ENCODE measurements at places on chromosomes 2 and 18.
A peak's percentile ranks its signal among the peaks of the same experiment; 100 is the strongest.

DNA sequence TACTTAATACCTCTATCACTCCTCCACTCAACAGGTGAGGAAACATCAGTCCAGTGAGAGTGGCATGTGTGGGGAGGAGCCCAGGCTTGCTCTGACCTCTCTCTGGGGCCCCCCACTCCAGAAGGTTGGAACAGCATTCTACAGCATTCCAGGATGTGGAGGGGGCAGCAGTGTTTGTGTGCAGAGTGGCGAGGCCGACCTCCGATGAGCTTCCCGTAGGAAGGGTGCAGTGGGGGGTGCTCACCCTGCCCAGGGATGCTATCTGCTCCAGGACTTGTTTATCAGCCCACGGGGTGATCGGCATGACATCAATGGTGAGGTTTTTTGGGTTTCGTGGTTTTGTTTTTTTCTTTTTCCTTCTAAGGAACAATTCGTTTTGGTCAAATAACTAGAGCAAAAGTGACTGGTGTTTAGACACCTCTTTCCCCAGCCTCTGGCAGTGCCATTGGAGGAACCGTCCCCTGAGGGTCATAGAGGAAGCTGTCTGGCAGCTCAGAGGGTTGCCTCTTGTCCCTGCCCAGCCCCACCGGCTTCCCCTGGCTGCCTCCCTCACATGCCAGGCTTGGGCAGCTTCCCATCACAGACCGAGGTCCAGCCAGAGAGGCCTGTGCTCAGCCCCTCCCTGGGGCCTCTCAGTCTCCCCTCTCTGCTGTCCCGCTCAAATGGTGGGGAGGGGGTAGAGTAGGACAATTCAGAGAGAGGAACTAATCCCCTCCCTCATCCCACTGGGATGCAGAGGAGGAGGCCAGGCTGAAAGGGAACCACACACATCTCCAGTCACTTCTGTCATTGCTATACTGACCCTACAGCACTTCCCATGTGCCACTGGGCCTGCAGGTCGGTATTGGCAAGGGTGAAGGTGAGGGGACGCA, 96.5 kb downstream of the ZFP36L2 start:
- DNase-seq = peak; percentile 52

GRCh38 chr2:15761056-15761455, 169.4 kb downstream of the DDX1 start:
- DNase-seq = no peak

DNA sequence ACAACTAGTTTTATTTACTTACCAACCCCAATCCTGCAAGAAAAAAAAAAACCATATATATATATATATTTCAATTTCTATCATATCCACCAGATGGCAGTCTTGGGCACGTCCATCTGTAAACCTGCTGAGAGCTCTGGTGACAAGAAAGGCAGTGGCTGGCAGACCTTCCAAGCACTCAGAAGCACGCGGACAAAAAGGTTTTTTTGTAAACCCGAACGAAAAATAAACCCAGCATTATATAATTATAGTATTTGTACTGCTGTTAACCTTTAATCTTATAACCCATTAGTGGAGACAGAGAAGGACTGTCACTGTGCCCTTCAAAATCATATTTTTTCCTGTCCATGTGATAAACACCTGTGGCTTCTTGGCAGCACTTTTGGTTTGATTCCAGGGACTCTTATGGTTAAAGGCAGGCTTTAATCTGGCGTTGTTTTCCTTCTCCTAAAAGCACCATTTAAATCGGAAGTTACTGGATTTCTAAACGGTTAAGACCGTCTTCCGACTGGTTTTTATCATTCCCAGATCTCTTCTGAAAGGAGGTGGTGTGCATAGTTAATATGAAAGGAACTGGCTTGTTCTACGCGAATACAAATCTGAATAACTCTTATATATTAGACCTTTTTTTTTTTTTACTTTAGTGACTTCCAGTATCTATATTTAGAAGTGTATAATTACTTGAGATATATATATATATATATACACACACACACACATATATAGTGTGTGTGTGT, 31.0 kb upstream of the SLC3A1 start:
- DNase-seq = peak; percentile 56

- no peak for DNase-seq
Observed at GRCh38 chr2:12762337-12762736, 45.6 kb downstream of the TRIB2 start.

- DNase-seq = no peak
Observed at GRCh38 chr2:112836695-112837117, at the start of gene IL1B. Gene IL1B (minus strand): TSS chr2:112836779. CDS start chr2:112836229, 550 bp downstream.

Data from germinal center (tissue), 1 donor.